ENCODE measurements at places on chromosomes 2 and 18.

DNA sequence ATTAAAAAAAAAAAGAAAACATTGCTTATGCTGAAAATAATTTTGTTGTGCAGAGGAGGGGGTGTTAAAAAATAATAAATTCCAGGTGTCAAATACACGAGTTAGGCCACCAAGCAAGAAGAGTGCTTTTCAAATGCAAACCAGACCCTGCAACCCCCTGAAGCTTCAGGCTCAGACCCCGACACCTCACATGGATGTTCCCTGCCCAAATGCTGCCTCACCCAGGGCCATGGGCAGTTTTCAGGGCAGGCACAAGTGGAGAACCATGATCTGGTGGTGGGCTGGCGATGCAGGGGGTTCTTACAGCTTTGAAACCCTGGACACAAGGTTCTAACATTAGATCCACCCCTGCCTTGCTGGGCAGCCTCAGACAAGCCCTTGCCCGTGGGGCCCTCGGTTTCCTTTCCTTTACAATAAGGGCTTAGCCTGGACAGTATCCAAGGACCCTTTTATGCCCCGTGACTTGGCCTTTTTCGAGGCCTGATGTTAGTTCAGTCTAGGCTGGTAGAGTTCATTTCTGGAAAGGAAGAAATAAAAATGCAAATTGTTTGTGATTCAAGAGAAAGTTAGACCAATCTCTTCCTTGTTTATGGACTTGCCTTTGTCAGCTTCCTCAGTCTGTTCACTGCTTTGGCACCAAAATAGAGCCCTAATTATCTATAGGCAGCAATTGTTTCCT, 168.7 kb downstream of the DDX1 start:
- no peak for DNase-seq

GRCh38 chr2:48356701-48357325, 173.1 kb upstream of the STON1 start:
- DNase-seq = no peak

DNA sequence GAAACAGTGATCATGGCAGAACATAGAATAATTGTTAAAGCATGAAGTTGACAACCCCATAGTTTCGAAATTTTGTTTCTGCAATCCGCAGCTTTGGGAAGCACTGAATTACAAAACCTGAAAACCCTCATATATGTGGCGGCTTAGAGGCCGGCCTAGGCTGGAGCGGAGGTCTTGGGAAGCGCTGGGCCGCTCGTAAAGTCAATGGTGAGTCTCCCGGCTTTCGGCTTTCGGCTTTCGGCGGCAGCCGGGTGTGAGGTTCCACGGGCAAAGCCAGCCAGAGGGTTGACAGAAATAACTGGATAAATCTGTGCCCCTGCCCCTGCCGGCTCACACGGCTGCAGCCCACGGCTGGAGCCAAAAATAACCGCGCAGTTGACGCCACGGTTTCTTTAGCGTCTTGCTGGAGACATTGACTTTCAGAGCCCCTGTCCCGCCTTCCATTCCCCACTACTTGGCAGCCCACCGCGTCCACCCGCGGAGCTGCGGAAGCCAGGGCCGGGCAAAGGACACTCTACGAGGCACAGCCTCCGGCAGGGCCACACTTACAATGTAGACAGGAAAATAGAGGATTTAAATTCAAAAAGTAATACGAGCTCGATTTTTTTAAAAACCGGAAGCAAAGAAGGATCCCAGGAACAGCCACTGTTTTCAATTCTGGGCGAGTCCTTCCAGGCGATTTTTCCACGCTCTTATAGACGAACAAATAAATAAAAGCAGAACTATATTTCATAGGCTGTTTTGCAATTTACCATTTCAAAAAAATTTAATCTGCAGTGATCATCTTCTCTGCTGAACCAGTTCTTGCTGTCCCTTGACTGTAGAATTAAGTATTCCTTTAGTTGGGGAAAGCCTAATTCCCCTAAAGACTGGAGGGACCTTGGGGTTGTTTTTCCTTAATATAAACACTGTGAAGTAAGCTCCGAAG, 28.3 kb upstream of the ATP6V1B1 start:
- no peak for DNase-seq

- no peak for DNase-seq
Measured at GRCh38 chr2:33804155-33804554, 205.1 kb upstream of the FAM98A start.

GRCh38 chr2:31148514-31148913, 10.3 kb upstream of the GALNT14 start:
- no peak for DNase-seq

DNA sequence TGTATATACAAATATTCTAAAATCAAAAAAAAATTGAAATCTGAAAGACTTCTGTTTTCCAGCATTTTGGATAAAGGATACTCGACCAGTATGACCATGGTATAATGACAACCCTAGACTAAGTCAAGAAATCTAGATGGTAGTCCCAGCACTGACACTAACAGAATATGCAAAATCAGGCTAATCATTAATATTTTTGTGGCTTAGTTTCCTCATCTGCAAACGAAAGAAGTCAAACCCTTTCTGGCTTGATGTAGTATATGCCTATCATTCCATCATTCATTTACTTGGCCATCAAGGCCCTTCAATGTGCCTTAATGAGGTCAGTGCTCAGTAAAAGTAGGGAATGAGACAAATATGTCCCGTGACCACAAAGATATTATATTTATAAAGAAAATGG, 83.5 kb downstream of the NCKAP5 start:
- no peak for DNase-seq

DNA sequence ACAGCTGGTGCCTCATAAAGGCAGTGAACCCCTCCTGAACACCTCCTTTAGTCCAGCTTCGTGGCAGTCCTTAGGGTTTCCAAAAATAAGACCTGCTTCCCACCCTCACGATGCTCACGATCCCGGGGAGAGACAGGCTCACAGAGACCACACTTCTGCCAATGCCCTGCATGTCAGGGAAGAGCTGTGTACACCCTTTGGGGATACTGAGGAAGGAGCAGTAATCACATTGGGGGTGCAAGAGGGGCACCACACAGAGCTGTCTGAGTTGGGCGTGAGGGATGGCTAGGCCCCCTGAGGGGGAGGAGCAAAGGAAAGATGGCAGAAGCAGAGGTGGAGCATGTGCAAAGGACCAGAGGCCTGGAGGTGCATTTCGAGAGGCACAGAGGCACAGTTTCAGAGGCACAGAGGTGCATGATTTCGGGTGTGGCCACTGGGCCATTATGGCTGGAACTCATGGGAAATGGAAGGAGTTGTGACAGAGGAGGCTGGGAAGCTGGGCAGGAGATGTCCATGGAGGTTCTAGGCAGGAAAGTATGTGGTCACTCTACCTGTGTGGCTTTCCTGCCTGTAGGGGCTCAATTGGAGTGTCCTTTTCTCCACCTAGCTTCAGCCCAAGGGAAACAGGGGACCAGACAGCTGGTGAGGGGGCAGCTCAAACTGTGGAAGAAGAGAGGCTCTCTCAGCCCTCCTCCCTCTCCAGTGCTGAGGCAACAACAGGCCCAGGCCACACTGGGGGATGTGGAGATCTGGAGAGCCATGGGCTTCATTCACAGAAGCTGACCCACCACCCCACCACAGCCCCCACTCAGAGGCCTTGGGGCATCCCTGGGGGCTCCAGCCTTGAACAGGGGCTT, 115.9 kb downstream of the CAPN13 start:
- DNase-seq = no peak

DNA sequence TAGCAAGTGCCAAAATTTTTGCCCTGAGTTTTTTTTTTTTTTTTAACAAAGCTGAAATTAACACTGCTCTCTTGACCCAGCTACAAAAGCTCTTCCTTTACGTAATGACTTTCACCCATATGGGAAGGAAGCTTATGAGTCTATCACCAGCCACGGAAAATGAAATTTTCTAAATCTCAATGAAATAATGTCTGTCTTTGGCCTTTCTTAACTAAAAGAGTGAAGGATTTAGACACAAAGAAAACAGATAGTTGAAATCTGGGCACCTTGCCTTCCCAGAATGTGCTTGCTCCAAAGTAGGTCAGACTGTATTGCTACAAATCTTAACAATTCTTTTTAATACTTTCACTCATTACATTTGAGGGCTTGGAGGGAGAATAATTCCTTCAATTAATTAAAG, 180.8 kb upstream of the MGAT5 start:
- DNase-seq = no peak

DNA sequence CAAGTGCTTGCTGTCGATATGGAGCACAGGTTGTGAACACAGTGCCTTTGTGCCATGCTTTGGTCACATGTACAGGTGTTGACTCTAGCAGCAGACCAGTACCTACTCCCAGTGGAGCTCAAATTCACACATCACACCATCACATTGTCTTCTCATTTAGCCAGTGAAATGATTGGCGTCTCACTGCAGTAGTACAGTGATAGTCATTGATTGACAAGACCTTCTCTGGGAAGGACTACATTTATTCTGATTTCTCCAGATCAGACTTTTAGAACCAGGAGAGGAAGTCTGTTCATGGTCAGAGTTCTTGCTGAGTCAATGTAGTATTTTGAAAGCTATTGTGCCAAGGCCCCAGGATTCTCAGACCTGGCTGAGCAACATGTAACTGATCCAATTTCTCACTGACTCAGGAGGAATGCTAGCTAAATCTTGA, 75.2 kb downstream of the FMNL2 start:
- DNase-seq = no peak

GRCh38 chr18:48769006-48769636, 181.6 kb downstream of the SMAD7 start:
- DNase-seq = no peak

- peak; percentile 9 for DNase-seq
Measured at GRCh38 chr2:48912110-48912509, 156.6 kb upstream of the LHCGR start.

GRCh38 chr2:45043174-45043573, 33.9 kb upstream of the SIX2 start:
- DNase-seq = no peak

GRCh38 chr18:33558529-33558928, 19.5 kb upstream of the ASXL3 start:
- DNase-seq = no peak

- no peak for DNase-seq
Measured at GRCh38 chr2:201257381-201257955, 2.9 kb upstream of the CASP8 start.

DNA sequence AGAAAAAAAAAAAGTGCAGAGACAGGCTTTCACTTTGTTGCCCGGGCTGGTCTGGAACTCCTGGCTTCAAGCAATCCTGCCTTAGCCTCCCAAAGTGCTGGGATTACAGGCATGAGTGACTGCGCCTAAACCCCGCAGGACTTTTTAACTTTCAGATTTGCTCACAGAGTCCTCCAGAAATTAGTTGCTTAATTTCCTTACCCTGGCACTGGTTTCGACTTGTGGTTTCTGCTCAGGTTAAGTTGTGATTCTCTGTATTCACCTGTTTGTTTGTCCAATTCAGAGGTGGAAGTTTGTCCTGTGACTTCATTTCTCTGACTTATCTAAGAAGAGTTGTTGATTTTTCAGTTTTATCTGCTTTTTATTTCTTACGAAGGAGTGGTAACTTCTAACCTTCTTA, 238.1 kb downstream of the TMEM182 start:
- no peak for DNase-seq

- no peak for DNase-seq
Measured at GRCh38 chr2:27077231-27077630, 1.2 kb upstream of the EMILIN1 start.

DNA sequence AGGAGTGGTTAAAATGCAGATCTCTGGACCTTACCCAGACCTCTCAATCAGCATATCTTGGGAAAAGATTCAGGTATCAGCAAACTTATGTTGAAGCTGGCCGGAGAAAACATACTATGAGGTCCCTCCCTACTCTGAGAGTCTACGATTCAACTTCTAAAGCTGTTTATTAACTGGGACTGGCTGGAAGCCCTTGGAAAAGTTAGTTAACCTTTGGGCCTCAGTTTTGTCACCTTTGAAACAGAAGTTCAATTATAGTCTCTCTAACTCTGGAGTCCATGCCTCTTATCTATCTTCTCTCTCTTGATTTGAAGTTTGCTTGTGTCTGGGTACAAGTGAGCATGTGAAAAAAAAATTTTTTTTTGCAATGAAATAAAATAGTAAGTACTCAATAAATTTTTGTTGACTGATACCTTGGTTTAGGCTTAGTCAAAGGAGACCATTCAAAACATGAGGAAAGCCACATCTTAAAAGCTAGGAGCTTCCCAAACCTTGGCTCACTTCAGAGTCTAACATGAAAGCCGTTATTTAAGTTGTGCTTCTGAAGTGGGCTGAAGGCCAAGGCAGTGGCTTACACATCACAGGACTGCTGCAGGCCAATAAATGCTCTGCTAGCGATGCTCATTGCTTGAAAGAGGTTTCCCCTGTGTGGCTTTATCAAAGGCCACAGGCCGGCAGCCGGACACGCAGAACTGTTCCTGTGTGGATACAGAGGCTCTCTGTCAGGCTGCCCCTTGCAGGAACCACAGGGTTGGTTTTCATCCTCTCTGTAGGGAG, 110.6 kb upstream of the FAM136A start:
- no peak for DNase-seq

DNA sequence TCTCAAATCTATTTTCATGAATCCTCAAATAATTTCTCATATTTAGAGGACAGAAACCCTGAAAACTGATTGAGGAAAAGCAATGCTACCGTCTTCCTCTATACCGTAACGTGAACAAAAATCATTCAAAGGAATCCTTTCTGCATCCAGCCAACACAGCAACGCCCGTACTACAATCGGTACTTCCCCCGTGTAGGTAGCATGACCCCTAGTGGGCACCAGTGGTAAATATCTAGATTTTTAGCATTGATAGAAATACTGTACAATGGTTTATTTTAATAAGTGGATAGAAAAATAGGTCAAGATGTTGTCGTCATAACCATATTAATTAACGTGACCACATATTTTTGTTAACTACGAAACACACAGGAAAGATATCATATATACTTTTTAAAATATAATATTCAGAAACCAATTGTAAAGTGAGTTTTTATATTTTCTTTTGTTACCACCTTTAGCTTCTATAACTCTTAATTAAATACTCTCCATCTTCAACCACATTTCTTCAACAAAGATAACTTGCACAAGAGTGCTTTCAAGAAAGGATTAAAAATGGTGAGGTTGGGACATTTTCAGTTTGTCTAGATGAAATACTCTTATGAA, 194.1 kb downstream of the SS18 start:
- peak; percentile 42 for DNase-seq

DNA sequence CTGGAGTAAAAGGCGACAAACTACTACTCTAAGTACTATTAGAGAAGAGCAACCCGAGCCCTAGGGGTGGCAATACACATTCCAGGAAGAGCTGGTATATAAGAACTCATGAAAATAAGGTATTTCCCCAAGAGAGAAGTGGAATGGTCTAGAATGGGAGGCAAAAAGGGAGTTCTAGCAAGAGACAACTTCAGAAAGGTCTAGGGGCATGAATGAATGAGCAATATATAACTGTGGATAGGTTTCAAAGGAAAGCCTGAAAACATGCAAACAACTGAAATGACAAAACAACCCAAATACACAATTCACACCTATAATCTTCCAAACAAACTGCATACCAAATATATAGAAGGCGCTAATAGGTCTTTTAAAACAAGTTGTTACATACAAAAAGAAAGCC, 22.2 kb downstream of the TRIP12 start:
- no peak for DNase-seq

All from hepatic stellate cell (primary cell).